ENCODE measurements at places on chromosomes 13 and 19. TPM values are rescaled to one million over a fixed set of nuclear protein-coding genes. Genes with fewer than 3 reads are reported as not detected.

The MEIOSIN gene
- polyA plus RNA-seq = not detected

The PDX1 gene
- polyA plus RNA-seq = not detected

The LIM2 gene
- polyA plus RNA-seq = not detected

The KIR3DL2 gene
- polyA plus RNA-seq = not detected

DNA sequence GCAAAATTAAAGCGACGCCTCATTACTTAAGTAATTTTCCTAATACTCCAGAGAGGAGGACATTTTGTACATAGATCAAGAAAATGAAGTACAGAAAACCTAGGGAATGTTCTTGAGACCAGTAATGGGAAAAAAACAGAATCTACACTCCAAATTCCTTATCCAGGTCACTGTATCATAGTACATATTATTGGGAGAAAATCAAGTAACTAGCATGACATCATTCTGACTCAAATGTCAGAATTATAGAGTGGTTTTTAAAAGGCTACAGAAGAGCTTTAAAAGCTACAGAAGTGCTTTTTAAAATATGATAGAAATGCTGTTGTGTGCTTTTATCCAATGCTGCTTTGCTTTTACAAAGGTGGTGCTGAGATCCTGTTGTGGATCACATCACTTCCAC lies 86.3 kb upstream of the SLC15A1 start:
- no peak for DNase-seq
